ENCODE measurements at places on chromosomes 12 and 14.

DNA sequence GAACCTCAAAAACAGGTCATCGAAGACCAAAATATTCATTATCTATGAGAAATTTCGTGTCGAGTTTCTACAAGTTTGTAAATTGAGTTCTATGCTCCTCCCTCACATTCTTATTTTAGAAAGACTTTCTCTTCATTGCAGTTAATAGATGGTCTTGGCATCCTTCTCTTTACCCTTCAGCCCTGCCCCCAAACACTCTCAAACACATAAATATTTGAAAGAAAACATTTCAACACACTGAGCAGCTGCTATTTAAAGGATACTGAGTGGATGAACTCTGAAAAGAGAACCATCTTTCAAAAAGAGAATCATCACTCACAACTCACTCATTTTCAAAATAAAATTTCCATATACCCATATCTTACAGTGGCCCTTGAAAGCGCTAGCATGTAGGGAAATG, 67.1 kb downstream of the NUAK1 start:
- DNase-seq: no peak

- DNase-seq: no peak
These were observed 58.3 kb upstream of the NR2C1 start for GRCh38 chr12:95131589-95132340.

GRCh38 chr12:111226680-111227079, 142.2 kb downstream of the PHETA1 start:
- no peak for DNase-seq

- DNase-seq: peak; percentile 51
These were observed at the start of gene NTF3 for GRCh38 chr12:5432011-5432400. Gene NTF3 (plus strand): TSS chr12:5432108. CDS start chr12:5432325, 217 bp downstream.

- DNase-seq: no peak
These were observed 16.4 kb downstream of the CEP170B start for GRCh38 chr14:104881369-104881979.

GRCh38 chr12:52949413-52950331, 754 bp downstream of the KRT18 start:
- peak; percentile 57 for DNase-seq

GRCh38 chr12:26741584-26742227, 91.3 kb downstream of the ITPR2 start:
- peak; percentile 33 for DNase-seq

- DNase-seq: no peak
These were observed 30.6 kb downstream of the SLC16A7 start for GRCh38 chr12:59626382-59626781.

- DNase-seq: peak; percentile 90
These were observed 43.4 kb downstream of the ELK3 start for GRCh38 chr12:96237465-96238077.

GRCh38 chr14:74979442-74980397, 23.0 kb upstream of the EIF2B2 start:
- DNase-seq: peak; percentile 28

- no peak for DNase-seq
These were observed 38.1 kb upstream of the NT5DC3 start for GRCh38 chr12:103879048-103879692.

DNA sequence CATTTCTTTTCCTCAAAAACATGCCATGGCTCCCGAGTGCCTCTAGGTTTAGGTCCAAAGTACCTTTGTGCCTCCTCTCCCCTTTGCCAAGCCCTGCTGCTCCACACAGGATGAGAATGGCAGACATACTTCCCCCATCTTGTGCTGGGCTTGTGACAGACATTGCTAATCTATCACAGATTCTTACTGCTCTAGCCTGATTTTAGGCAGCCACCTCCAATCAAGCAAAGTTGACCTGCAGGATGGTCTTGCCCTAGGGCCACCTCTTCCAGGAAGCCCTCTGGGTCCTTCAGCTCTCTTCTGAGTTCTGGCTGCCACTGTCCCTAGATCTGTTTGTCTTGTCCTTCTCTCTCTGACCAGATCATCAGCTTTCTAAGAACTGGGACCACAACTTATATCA, 20.5 kb downstream of the FOXN4 start:
- DNase-seq: no peak

DNA sequence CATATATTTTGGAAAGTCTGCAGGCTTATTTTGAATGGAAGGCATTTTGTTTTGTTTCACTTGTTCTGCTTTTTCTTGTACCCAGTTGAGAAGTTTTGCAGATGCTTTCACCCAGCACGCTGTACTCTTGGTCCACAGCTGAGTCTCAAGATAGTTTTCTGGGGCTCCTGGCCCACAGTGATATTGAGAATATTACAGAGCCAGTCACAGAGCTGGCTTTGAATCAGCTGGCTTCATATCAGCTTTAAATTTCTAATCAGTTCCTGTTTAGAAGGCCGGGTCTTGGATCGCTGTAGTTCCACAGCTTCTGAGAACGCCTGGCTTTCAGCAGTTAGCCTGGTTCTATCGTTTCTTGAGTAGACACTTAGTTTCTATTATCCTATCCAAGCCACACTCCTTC, 32.5 kb upstream of the PARP11 start:
- DNase-seq: peak; percentile 18

- peak; percentile 67 for DNase-seq
These were observed 57.8 kb upstream of the ZDHHC17 start for GRCh38 chr12:76706101-76706500.

DNA sequence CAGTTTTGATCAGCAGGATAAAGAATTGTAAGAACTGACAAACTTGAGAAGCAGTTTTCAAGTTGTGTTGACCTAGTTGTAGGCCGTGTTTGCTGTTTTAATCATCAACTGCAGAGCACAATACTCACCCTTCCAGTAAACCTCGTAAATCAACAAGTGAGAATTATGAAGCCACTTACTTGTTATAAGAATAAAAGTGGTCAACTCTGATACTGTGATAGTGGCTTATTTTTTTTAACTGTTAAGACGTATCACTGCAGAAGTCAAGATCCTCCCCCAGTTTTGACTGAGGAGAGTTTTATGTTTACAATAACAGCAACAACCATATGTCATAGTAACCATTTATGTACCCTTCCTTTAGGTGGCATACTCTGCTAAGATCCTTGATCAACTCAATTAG, 100.8 kb upstream of the DACT1 start:
- DNase-seq: peak; percentile 10

GRCh38 chr12:54214553-54215406, 26.0 kb upstream of the SMUG1 start:
- peak; percentile 97 for DNase-seq

DNA sequence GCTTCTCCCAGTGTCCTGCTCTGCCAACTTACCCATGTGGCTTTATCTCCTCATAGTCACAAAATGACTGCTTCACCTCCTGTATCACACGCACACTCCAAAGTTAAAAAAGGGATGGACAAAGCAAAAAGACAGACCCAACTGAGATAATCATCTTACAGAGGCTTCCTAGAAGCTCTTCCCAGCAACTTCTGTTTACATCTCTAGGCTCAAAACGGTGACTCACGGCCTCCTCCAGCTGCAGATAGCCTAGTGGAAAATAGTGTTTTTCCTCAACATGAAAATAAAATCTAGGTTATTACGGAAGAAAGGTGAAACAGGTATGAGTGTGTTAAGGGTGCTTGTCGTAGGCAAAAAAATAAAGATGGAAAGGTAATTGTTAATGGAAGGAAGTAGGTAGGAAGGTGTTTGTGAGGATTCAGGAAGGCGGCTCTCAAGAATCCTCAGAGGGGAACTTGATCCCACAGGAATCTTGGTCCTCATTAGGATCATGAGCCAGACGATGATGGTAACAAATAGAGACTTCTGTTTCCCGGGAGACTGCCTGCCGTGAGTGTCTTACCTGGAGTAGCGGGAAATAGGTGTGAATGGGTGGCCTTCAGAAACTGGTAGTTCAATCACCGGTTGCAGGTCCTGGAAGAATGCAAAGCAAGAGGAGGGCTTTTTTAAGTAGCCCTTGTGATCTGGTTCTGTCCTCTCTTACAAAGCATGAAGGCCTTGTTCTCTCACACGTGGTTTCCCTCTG, 487.5 kb upstream of the TMEM132C start:
- DNase-seq: no peak

DNA sequence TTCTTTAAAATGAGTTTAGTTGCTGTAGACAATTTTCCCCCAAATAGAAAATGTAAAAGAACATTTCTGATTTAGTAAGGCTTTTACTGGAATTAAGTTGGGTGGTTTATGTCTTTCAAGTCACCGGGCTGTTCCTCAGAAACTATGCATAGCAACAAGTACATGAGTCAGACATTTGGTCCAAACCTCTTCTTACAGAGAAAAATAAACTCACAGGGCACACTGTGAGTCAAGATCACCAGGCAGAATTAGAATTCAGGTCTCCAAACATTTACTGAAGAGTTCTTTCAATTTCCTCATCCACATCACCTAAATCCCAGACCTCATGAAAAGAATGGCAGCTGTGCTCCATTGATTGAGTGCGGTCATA, 476.1 kb upstream of the SOX5 start:
- DNase-seq: no peak

DNA sequence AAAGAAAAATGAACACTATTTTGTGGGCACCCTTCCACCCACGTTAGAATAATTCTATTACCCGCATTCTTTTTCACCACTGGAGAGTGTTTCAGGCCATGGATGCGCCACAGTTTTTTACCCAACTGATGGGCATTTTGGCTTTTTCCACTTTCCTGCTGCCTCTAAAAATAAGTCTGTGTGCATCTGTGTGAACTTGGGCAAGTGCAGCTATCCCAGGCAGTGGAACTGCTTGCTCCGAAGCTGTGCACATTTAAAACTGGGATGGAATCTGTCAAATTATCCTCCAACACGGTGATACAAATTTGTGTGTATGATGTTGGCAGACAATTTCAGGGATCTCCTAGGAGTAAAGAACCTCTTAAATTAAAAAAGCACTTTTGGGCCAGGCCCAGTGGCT, 31.5 kb downstream of the PHETA1 start:
- no peak for DNase-seq

DNA sequence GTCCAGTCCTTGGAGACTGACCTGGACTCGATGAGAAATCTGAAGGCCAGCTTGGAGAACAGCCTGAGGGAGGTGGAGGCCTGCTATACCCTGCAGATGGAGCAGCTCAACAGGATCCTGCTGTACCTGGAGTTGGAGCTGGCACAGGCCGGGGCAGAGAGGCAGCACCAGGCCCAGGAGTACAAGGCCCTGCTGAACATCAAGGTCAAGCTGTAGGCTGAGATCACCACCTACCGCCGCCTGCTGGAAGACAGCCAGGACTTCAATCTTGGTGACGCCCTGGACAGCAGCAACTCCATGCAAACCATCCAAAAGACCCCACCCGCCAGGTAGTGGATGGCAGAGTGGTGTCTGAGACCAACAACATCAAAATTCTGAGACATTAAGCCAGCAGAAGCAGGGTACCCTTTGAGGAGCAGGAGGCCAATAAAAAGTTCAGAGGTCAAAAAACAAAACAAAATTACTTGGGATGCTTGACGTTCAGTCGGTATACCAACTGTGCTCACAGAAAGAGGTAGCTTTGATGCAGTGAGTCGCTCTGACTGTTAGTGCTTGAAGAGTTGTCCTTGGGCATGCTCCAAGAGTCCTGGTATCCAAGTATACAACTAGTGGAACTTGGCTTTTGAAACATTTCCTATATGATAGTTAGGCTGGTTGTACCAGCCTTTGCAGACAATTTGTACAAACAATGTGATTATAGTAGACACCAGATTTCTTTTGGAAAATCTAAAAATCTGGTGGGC, 4.8 kb downstream of the MED6 start:
- no peak for DNase-seq

DNA sequence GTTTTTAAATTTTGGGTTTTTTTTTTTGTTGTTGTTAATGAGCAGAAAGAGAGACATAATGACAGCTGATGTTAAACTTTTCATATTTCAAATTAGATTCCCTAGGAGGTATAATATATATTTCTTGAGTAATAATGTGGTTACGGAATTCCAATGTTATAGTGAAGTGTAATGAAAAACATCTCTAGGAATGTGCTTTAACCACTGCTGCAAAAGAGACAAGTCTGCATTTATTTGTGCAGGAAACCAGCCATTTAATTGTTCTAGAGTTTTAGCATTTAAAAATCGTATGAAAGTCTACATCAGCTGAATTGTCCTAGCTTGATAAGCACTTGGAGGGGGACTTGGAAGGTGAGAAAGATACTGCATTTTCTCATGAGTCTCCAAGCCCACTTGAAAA, 14.3 kb downstream of the SERPINA10 start:
- DNase-seq: no peak

- DNase-seq: peak; percentile 84
These were observed 47.0 kb upstream of the LGR5 start for GRCh38 chr12:71392521-71393145.

DNA sequence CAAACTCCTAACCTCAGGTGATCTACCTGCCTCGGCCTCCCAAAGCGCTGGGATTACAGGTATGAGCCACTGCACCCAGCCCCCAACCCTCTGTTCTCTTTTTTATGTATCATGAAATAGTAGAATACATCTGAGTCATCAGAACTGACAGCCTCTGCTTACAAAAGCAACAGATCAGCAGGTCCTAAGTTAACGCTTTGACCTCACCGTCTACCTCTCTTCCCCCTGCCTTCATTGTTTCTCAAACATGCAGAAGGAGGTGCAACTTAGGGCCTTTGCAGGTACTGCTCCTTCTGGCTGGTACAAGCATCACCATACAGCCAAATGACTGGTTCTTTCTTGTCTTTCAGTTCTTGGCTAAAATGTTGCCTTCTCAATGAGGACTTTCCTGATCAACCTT, 249.2 kb downstream of the PAWR start:
- no peak for DNase-seq

All from hematopoietic multipotent progenitor cell treated with erythropoietin and hydrocortisone succinate and interleukin-3 and kit ligand, for 4 days (in vitro differentiated cells).